ENCODE measurements at places on chromosomes 3 and 15.

DNA sequence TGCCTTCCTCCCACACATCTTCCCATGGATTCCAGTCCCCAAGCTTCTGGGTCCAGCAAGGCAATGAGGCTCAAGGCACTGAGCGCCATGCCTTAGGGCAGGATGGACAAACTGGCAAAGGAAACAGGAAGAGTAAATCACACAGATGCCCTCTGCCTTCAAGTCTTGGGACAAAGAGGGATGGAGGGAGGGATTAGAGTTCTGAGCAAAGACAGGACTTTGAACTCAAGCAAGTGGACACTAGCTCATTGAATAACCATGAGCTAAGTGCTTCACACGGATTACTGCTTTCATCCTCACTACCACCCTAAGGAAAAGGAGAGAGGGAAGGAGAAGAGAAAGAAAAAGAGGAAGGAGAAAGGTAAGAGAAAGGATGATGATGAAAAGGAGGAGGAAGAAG, 7.6 kb upstream of the THBS1 start:
- no peak for DNase-seq

DNA sequence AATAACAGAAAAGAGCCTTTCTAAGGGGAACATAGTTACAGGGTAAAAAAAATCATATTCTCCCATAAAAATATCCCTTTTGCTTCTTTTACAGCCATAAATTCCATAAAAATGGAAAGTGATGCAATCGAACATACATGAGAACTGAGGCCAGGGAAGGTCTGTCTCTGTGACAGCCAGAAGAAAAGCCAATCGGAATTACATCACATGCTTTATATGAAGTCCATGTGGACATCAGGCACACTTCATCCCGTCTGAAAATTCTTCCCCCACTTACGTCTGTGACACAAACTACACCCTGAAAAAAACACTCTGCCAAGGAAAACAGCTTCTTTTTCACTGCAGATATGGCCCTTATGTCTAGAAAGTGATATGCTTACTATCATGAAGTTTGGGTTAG, 323.5 kb downstream of the ERC2 start:
- peak; percentile 74 for DNase-seq

DNA sequence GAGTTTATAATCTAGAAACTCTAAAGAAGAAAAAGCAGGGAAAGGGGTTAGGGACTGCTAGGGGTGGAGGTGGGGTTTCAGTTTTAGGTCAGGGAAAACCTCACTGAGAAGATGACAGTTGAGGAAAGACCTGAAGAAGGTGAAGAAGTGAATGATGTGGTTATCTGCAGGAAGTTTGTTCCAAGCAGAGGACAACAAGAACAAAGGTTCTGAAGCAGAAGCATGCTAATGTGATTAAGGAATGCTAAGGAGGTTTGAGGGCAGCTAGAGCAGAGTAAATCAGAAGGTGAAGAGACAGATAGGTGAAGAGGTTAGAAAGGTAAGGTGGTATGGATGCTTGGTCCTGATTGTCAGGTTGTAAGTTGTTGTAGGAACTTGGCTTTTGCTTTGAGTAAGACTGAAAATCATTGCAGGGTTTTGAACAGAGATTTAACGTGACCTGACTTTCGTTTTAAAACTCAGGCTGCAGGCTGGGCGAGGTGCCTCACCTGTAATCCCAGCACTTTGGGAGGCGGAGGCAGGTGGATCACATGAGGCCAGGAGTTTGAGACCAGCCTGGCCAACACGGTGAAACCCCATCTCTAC, 8.6 kb downstream of the OXSR1 start:
- DNase-seq: no peak

GRCh38 chr3:170137986-170138385, 43.5 kb downstream of the PHC3 start:
- no peak for DNase-seq

- no peak for DNase-seq
These were observed 92.4 kb upstream of the CGNL1 start for GRCh38 chr15:57283774-57284503.

DNA sequence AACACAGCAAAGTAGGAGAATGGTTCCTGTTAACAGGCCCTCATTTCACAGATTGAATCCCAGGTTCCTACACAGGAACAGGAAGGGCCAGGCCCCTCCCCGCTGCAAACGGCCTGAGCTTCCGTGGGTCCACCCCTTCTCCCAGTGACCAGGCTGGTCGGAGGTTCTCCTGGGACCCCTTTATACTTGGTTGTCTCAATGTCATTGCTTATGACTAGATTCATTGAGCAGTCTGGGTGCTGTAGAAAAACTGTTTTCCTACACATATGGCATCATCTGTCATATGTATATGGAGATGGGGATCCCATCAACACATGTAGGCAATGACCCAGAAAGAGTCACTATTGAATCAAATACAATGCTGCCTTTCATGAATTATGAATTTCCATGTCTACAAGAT, 3.8 kb downstream of the C3orf85 start:
- no peak for DNase-seq

- DNase-seq: no peak
These were observed 123.2 kb upstream of the SLC7A14 start for GRCh38 chr3:170709046-170709445.

DNA sequence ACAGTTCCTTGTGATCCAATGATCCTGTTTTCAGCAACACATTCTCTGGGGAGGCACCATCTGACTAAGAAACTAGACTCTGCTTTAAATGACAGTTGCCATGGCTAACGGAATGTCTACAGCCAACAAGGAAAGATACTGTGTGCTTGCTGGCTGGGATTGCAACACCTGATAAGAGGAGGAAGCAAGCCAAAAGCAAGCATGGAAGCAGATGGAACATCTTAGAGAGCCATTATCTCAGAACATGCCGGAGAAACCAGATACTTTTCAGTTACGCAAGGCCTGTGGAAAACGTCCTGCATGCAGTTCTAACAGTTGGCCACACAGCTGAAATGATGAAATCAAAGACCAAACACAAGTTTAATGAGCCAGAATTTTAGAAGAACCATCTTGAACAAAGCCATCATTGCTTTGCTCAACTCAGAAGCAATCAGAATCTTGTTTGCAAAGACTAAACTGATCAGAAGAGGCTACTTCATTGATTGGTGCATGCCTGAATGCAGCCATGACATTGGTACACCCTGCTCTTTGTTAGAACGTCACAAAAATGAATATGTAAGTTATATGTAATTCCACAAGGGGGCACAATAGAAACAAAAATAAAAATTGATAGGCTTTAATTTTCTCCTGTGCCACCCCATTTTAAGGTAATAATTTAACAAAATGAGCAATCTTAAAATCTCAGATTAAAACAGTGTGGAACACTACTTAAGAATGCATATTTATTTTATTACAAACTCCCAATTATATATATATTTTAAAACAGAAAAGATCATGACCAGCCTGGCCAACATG, 50.8 kb downstream of the GXYLT2 start:
- DNase-seq: no peak

- DNase-seq: no peak
These were observed 90.2 kb upstream of the SLC4A7 start for GRCh38 chr3:27574438-27574795.

- peak; percentile 10 for DNase-seq
These were observed 802.6 kb upstream of the ALCAM start for GRCh38 chr3:104564045-104564643.

DNA sequence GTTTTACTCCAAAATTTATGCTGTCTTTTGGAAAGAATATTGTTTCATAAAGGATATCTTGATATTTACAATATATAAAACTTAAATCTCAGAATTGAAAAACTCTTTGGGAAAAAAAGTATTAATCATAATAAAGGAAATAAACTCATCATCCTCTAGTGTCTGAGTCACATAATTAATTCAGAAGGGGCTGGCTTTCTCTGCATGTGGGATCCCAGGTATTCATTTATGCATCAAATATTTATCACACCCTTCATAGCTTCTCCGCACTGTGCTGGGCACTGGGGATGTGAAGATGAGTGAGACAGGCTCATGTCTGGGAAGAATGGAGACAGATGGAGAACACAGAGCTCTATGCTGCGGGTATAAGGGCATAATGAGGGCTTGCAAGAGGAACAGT, 65.6 kb downstream of the CCNL1 start:
- DNase-seq: no peak

- DNase-seq: peak; percentile 87
These were observed 849 bp upstream of the HDAC11 start for GRCh38 chr3:13479332-13479581.

- DNase-seq: no peak
These were observed 185.8 kb upstream of the CFAP20DC start for GRCh38 chr3:59235634-59236012.

DNA sequence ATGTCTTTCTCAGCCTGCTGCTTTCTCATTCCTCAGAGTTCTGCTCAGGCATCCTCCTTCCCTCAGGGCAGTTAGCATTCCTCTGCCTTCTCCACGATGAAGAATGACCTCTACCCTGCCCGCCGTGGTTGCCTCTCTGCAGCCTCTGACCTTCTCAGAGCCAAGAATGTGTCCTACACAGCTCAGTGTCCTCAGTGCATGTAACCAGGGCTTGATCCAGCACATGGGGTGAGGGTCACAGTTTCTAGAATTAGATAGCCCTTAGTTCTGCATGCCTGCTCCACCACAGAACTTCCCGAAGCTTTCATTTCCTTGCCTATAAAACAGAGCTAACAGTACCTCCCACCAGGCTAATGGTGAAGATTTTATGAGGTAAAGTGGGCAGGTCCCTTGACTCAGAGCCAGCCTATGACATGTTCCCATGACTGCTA, 182.1 kb downstream of the CLSTN2 start:
- DNase-seq: no peak

- DNase-seq: peak; percentile 73
These were observed 66.2 kb upstream of the CSTA start for GRCh38 chr3:122258757-122259371.

DNA sequence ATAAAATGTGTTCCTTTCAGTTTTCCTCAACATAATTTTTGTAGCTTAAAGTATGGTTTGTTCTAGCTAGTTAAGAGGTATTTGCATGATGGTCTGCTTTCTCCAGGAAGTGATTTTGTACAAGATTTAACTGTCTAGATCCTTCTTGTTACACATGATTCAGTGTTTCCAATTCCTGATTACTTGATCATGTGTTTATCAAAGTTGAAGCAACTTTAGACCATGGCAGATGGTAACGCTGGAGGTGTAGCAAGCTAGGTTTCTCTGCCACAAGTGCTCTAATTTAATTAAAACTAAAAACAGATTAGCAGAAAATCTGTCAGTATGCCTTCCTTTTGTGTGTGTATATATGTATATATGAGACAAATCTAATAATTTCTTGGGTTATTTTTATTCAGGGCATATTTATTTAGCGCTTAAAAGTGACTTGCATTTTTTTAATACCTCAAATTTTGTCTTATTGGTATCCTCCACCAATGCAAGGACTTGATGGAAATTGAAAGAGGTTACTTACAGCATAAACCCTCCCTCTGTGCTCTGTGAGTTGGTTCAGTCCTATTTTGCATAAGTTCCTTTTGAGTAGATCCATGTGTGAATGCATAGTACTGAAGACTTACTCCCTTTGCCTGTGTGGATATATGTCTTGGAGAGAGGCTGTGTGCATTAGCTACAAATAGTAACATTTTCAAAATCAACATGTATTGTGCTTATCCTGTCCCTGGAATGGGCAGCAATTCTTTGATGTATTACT, 157.3 kb upstream of the CGNL1 start:
- peak; percentile 71 for DNase-seq

GRCh38 chr3:47004369-47005211, 25.1 kb downstream of the NBEAL2 start:
- no peak for DNase-seq

GRCh38 chr15:80199366-80199765, 46.6 kb downstream of the FAH start:
- DNase-seq: no peak

- no peak for DNase-seq
These were observed 21.3 kb downstream of the GORASP1 start for GRCh38 chr3:39086144-39086543.

DNA sequence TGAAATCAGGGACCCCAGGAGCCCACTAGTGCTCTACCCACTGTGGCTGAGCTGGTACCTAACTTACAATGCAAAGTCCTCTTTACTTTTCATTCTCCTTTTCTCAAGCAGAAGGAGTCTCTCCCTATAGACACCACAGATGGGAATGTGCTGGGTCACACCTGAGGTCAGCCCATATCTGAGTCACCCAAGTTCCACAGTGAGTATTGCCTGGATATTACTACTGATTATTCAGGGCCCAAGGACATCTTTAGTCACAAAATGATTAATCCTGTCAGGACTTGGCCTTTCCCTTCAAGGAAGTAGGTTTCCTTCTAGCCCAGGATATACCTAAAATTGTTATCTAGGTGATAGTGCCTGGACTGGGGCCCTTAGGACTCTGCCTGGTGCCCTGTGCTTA, 1305.2 kb downstream of the SI start:
- no peak for DNase-seq

- DNase-seq: no peak
These were observed 47.8 kb downstream of the ATP2B2 start for GRCh38 chr3:10457560-10457959.

DNA sequence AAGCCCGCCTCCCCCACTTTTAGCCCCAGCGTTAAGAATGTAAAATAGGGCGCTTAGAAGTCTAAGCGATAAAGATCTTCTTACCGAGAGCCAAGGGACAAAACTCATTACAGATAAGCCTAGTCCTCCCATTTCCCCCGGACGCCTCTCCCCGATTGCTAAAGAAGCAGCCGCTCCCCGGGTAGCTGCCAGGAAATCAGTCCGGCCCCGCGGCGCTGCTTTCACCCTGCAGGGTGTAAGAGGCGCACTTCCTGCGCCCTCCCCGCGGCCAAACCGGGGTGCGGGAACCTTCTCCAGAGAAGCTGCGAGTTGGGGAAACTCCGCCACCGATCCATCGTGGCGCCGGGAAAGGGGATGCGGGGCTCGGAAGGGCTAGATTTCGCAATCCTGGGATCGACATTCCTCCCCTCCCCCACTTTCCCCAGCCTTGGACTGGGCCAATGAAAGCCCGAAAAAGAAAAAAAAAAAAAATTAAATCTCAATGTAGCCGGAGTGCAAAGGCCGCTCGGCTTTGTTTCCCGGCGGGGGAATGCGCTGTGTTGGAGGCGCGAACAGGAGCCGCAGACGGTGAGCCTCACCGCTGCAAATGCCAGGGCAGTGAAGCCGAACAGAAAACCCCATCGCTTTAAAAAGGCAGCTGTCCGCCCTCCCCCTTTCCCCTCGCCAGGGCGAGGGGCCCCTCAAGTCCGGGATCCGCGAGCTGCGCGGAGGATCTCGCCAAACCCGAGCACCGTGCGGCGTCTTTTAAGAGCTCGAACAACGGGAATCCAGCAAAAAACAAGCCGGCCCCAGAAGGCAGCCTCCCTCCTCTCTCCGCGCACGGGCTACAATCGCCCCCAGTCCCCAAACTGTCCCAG, 626 bp upstream of the PTPRG start:
- DNase-seq: peak; percentile 93

All from left lung (tissue), 14 donors.